Caki2 (cell line): ENCODE measurements at places on chromosomes 5 and 9. TPM values are rescaled to one million over a fixed set of nuclear protein-coding genes. Genes with fewer than 3 reads are reported as not detected.

The CDH6 gene
- total RNA-seq, result 76.6 and 83.8 TPM in 2 replicates

The IL7R gene
- 0.07 TPM in 1 of 2 replicates, not detected in the other for total RNA-seq

The PRRC1 gene
- 18.3 and 32.6 TPM in 2 replicates for total RNA-seq

The PCDHGA11 gene
- not detected in 2 replicates for total RNA-seq

The RMRP gene
- total RNA-seq, result 4,579 and 6,436 TPM in 2 replicates

The OR1L8 gene
- total RNA-seq, result 0.12 TPM in 1 of 2 replicates, not detected in the other

The CCDC69 gene
- total RNA-seq, result not detected in 2 replicates
